ENCODE measurements at places on chromosomes 1 and 21.

GRCh38 chr1:53254011-53254640 is 15.8 kb upstream of the MAGOH start:
- no peak for DNase-seq

DNA sequence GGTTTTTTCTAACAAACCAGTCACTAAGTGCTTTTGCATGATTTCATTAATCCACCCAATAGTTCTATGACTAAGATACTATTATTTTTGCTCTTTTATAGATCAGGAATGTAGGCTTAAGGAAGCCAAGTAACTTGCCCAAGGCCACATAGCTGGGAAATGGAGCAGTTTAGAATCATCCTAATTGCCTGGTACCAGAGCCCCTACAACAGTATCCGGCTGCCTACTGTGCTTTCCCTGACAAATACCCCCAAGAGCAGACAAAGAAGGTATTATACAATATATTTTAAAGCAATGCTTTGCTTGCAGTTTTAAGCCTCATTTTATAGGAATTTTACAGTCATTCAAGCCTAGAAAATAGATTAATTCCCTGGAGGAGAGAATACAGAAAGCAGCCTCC is 45.5 kb upstream of the RASAL2 start:
- no peak for DNase-seq

GRCh38 chr1:168834225-168834872 is 105.3 kb upstream of the DPT start:
- no peak for DNase-seq

DNA sequence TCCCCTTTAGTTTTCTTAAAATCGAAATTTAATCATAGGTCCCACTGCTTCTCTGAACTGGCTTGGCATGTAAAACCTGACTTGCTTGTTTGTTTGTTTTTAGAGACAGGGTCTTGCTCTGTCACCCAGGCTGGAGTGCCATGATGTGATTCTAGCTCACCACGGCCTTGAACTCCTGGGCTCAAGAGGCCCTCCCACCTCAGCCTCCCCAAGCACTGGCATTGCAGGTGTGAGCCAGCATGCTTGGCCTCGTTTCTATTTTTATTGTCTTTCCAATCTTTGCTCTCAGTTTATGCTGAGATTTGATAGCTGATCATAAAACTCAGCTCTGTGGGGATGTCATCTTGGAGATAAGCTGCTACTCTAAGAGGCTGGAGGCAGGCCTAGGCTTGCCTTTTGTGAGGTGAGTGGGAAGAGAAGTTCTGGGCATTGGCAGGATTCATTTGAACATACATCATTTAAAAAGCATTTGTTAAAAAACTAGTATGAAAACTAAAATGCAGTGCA is 51.5 kb upstream of the GCLM start:
- no peak for DNase-seq

DNA sequence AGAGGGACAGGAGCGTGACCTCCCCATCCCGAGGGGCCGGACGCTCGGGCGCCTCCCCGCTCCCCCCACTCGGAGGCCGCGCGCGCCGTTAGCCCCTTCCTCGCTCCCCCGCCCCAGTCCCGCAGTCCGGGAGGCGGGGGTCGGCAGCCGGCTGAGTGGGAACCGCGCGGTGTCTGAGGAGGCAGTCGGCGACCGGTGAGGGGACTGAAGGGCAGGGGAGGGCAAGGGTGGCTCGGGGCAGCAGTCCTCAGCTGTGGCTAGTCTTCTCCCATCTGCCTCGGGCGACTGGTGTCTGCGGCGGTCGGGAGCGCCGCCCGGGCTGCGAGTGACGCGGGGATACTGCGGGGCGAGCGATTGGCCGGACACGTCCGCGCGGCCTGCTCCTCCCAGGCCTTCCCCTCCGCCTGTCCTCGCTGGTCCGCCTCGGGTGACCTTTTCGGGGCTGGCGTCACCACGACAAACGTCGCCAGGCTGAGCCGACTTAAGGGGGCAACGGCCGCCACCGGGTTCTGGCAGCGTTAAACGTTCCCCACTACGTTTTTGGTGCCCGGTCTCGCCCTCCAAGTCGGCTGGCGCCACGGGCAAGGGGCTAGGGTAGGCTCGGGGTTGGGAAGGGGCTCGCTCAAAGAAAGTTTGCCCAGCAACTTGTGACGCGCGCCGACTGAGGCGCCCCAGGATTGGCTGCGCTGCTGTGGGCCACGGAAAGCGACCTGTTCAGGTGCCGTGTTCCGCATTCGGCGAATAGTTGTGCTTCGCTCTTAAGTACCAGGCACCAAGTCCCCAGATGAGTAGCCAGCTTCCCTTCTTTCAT is 538 bp downstream of the ZNF672 start:
- DNase-seq = peak; percentile 64

- DNase-seq = no peak
Measured at GRCh38 chr1:53325326-53326087, 2.4 kb downstream of the LRP8 start.

- DNase-seq = no peak
Measured at GRCh38 chr1:40140211-40140973, 20.8 kb upstream of the RLF start.

DNA sequence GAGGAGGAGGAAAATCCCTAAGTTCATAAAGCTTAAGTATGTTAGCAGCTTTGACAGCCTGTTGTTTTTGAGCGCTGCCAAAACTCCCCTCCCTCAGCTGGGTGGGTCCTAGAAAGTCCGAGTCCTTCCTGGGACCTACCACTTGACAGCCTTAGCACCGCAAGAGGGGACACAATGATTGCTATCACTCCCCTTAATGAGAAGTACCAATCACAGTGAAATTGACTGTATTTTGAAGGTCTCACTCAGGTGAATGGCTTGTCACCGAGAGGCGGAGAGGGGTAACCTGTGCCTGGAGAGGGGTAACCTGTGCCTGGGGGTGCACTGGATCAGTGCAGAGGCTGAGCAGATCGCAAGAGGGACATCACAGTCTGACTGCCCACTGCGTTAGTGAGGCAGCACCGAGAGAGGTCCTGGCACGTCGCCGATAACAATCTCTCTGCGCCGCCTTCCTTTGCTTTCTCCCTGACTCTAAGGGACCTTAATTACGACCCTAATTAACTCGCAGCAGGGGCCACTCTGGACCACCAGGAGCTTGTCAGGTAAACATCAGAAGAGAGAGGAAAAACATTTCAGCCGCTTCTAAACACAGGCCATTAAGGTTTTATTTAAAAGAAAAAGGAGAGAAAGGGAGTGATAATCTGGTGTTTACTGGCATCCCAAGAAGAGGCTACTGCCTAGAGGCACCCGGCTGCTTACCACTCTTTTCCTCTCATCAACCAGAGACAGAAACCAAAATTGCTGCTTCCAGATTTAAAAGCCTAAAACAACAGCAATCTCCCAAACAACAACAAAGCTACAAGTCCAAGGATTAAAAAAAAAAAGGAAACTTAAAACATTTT is 25.7 kb upstream of the KCNK1 start:
- no peak for DNase-seq

- no peak for DNase-seq
Measured at GRCh38 chr1:36567601-36568341, 85.1 kb upstream of the CSF3R start.

DNA sequence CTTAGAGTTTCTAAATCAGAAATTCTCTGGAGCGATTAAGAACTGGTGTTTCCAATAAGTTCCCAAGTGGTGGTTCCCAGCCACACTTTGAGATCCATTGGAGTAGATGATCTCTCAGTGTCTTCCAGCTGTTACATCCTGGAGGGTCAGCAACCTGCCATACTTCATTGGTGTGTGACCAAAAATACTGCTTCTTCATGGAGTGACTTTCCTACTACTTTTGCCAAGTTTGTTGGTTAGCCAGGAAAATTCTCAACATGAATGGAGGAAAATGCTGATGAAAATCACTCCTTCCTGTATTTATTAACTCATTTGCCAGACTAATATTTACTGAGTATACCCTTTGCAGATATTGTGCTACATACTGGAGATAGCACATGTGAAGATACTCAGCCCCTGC is 186.1 kb downstream of the FGGY start:
- DNase-seq = no peak

- DNase-seq = peak; percentile 28
Measured at GRCh38 chr21:41460578-41461527, 34.8 kb downstream of the MX1 start.

GRCh38 chr1:160630523-160631451 is 16.1 kb downstream of the SLAMF1 start:
- no peak for DNase-seq

GRCh38 chr1:16915627-16915973 is 6.1 kb upstream of the CROCC start:
- DNase-seq = no peak

- DNase-seq = no peak
Measured at GRCh38 chr1:44263568-44264450, 50.5 kb downstream of the DMAP1 start.

Data from thoracic aorta (tissue), 2 donors.